ENCODE measurements at places on chromosomes 2 and 18. TPM values are rescaled to one million over a fixed set of nuclear protein-coding genes. Genes with fewer than 3 reads are reported as not detected.
A peak's percentile ranks its signal among the peaks of the same experiment; 100 is the strongest.

CABLES1 gene
- 2.8 TPM for total RNA-seq

HOXD12 gene
- total RNA-seq: not detected

- peak; percentile 51 for DNase-seq
Measured at GRCh38 chr2:47230418-47230817, 75.3 kb upstream of the STPG4 start.

- no peak for DNase-seq
Measured at GRCh38 chr18:58060254-58060653, 16.2 kb downstream of the NEDD4L start.

DNA sequence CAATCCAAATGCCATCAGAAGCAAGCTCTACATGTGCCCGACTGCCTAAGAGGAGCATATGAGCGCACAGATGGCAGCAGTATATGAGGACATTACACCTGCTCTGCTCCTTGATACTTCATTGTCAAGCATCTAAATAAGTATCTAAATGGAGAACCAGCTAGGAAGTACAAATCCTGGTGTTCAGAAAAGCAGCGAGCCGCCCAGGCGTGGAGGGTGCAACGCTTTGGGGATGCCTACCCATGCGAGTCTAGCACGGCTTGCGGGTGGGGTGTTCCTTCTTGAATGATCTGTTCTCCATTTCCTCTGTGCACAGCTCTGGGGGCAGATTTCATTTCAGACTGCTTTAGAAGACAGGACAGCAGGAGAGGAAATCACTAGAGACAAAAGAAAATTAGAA lies 63.0 kb upstream of the BCL2L11 start:
- no peak for DNase-seq

DNA sequence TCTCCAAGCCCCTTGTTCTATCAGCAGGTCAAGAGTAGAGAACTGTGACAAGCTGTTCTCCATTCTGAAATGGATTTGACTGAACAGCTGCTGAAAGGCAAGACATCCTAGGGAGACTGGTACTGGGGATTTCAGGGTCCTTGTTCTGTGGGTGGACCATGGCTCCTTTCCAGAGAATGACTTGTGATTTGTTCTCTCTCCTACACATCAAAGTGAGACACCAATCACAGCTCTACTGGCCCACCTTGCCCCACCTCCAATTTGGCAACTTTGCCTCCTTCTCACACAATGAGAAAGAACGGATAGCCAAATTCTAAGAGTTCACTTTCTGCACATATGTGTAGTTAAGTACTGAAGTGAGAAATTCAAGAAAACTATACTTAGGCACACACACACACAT lies 67.4 kb downstream of the BCL11A start:
- DNase-seq: peak; percentile 67

DNA sequence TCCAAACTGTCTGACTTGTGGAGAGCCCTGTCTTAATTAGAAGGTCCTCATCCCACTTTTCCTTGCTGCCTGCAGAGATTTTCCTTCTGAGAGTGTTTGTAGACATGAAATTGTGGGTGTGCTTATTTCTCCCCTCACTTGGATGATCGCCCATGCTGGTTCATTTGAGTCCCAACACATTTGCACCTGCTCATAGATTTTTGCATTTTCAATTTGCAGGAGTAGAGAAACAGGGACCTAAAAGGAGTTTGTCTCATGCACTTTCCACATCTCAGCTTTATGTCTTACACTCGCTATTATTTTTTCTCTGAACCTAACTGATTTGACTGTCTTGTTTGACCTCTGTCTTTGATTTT lies 33.2 kb upstream of the FHL2 start:
- peak; percentile 64 for DNase-seq
